ENCODE measurements at places on chromosomes 12 and 14.

DNA sequence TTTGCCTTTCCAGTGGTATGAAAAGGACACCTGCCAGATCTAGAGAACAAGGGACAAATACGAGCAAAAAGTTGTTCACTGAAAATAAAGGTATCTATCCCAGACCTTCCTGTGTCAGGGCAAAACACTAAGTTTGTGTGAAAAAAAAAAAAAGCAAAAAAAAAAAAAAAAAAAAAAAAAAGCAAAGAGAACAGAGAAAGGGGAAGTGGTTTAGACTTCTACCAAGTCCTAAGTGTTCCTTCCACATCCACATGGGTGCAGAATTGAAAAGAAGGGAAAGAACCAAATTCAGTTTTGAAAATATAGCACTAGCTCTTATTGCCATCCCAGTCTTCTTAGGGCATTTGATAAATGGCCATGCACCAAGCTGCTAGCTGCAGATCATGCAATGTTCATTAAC lies 41.7 kb downstream of the ZCRB1 start:
- no peak for DNase-seq

DNA sequence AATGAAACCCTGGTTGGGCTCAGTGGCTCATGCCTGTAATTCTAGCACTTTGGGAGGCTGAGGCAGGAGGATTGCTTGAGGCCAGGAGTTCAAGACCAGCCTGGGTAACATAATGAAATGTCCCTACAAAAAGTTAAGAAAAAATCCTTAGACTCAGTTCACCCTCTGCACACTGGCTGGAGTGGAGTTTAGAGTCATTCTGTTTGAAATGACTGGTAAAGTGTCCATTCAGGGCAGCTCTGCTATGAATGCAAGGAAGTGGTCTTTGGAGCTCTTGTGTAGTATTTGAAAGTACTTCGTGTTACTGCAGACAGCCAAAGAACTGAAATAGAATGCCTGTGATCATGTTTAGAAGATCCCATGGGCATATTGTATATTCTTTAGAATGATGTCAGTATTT lies 466.5 kb downstream of the PCNX1 start:
- DNase-seq, result no peak

DNA sequence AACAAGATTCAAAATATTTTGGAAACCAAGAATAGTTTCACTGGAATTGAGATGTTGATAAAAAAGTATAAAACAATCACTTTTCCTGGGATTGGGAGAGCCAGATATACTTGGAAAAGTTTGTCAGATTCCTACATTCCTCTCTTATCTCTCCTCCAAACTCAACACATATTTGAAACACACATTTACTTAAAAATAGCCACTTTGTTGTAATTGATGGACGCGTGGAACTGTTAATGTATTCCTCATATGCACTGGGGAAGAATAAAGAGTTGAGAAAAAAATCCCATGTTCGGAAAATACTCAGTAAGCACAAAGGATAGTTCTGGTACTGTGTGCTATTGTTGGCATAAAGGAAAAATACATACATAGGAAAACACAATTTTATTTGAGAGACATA lies 195.6 kb upstream of the FLRT2 start:
- DNase-seq, result no peak

GRCh38 chr12:123051556-123051955 lies 71.1 kb downstream of the ARL6IP4 start:
- no peak for DNase-seq

DNA sequence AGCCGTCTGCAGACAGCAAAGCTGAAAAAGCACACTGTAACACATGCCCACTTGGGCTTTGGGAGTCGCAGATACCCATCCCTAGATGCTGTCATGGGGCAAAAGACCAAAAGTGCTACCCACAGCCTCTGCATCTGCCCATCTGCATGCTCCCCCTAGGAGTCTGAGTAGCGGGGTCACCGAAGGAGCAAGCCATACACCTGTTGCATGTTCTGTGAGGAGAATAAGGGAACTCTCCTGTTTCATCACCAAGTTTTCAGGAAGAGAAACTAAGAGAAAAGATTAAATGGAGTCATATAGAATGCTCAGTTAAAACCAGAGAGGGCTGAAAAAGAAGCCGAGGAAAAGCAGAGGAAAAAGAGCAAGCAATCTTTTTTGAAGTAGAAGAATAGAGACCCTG lies 13.7 kb upstream of the ST8SIA1 start:
- DNase-seq, result no peak

- no peak for DNase-seq
Observed at GRCh38 chr14:90274019-90274418, 17.7 kb downstream of the PSMC1 start.

Measured in tongue (tissue), 3 donors.